Lung (tissue), 17 donors: ENCODE measurements at places on chromosomes 3 and 15. TPM values are rescaled to one million over a fixed set of nuclear protein-coding genes. Genes with fewer than 3 reads are reported as not detected.

GRCh38 chr3:23083701-23084100, 119.4 kb upstream of the UBE2E2 start:
- no peaks in the 10 kb centered on the region for H3K27me3 ChIP-seq
- peaks cover 3% of the 10 kb centered on the region for H3K4me1 ChIP-seq
- H3K4me3 ChIP-seq: no peak overlapping the region

CRYBG3 gene
- 21.0 TPM for total RNA-seq

GRCh38 chr15:45168751-45169551, 18.8 kb downstream of the SHF start:
- H3K27me3 ChIP-seq: no peaks in the 10 kb centered on the region
- peaks cover 4% of the 10 kb centered on the region for H3K36me3 ChIP-seq
- H3K27ac ChIP-seq: peak overlapping the region; percentile 2

CCDC33 gene
- total RNA-seq: 12.1 TPM

GRCh38 chr3:75136100-75136897, 521.8 kb upstream of the CNTN3 start:
- H3K4me1 ChIP-seq: no peaks in the 10 kb centered on the region
- no peaks in the 10 kb centered on the region for H3K36me3 ChIP-seq
- DNase-seq: no peak
- H3K4me3 ChIP-seq: no peak overlapping the region
- H3K27me3 ChIP-seq: no peaks in the 10 kb centered on the region

DNA sequence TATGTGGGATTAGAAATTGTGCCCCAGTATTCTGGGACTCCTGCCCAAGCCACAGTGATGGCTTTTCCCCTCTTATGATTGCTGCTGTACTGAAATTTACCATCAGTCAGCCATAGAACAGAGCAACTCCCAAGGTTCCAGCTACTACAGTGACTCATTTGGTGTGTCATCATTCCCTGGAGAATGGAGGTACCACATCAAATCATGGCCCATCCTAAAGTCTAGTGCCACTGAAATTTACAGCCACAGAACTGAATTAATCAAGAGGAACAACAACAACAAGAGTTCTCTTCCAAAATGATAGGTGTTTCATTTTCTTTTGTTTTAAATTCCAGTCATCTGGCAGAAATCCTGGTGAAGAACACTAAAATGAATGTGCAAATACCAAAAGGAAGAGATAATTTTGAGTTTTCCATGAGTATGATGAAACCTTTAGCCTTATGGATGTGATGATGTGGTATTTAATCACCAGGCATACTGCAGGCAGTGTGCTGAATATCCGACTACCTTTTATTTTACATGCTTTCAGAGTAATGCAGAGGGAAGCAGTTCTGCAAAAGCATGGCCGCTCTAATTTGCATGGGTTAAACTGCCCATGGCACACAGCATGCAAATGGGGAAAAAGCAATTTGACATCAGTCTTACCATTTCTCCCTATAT, 75.6 kb upstream of the SLC2A2 start:
- no peak overlapping the region for H3K27ac ChIP-seq
- H3K27me3 ChIP-seq: no peaks in the 10 kb centered on the region
- no peak overlapping the region for H3K4me3 ChIP-seq
- no peaks in the 10 kb centered on the region for H3K4me1 ChIP-seq
- H3K36me3 ChIP-seq: peaks cover 2% of the 10 kb centered on the region

TXNRD3 gene
- total RNA-seq: 11.7 TPM

GRCh38 chr15:77538793-77539497, 93.8 kb downstream of the LINGO1 start:
- no peaks in the 10 kb centered on the region for H3K36me3 ChIP-seq
- peaks cover 34% of the 10 kb centered on the region for H3K4me1 ChIP-seq
- no peak overlapping the region for H3K27ac ChIP-seq
- DNase-seq: peak; percentile 85

CXCR6 gene
- total RNA-seq: 2.4 TPM

DNA sequence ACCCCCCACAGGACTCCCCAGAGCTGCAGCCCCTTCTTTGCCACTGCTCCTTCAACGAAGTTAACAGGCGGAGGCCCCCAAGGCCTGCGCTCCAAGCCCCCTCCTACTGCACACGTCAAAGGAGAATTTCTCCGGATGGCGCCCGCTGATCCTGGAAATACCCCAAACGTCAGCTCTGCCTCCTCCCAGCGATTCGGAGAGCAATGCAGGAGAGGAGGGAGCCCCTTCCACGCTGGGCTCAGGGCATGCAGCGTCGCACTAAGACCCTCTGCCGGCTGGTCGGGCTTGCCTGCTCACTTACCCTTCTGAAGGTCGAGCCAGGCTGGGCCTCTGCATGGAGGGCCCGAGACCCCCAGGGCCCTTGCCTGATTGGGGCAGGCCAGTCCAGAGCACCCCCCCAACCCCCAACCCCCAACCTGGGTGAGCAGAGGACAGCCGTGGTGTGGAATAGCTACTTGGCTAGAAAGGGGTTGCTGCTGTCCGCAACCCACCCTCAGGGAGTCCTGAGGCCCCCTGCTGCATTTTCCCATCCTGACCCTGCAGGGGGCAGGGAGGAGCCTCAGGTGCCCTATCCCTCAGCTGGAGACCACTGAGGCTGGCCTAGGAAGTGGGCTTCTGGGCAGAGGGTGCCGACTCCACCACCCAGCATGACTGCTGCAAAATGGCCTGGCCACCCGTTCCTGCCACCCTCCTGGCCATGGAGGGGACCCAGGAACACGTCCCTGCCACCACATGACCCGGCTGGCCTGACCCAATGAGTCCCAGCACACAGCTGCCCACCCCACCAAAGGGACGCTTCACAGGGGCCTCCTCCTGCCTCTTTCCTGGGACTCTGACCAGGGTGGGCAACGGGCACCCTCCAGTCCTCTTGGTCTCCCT, 976 bp downstream of the ATP2B2 start:
- no peaks in the 10 kb centered on the region for H3K36me3 ChIP-seq
- H3K27ac ChIP-seq: no peak overlapping the region
- H3K4me1 ChIP-seq: no peaks in the 10 kb centered on the region
- H3K27me3 ChIP-seq: peaks cover 12% of the 10 kb centered on the region
- H3K4me3 ChIP-seq: no peak overlapping the region

DNA sequence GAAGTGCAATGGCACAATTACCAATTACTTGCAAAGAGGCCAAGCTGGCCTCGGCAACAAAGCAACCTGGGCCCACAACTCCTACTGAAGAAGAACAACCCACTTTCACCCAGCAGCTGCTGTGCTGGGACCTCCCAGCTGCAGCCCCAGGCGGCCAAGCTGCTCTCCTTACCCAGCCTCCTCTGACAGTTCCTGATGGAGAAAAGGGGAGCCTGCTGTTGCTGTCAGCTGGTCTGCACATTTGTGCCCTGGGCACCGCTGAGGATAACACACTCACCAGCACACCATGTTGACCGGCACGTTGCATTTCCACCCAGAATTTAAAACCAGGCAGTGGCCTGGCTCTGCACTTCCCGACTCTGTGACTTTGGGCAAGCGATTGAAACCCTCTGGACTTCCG, 33.6 kb downstream of the SSUH2 start:
- no peak for DNase-seq
- H3K4me1 ChIP-seq: peaks cover 8% of the 10 kb centered on the region
- H3K36me3 ChIP-seq: no peaks in the 10 kb centered on the region
- no peaks in the 10 kb centered on the region for H3K27me3 ChIP-seq

INKA1 gene
- total RNA-seq: 7.1 TPM

CADPS gene
- total RNA-seq: 0.64 TPM

DNA sequence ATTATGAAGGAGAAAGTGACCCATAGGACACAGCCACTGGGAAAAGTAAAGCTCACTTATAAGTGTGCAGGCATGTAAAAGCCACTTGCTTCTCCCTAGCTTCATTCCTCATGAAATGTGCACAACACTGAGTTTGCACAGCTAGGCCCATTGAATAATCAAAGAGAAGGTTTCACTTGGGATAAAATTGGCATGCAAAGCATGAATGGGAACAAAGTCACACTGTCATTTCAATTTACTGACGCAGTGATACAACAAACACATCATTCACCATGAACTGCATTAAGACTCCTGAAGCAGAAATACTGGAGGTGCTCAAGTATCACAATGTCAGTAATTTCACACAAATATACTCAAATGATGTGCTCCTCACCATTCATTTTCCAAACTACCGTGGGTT, 61.1 kb downstream of the KCNMB2 start:
- DNase-seq: no peak
- H3K4me3 ChIP-seq: no peak overlapping the region
- H3K27ac ChIP-seq: no peak overlapping the region
- no peaks in the 10 kb centered on the region for H3K27me3 ChIP-seq

CFAP100 gene
- 10.4 TPM for total RNA-seq

CALML4 gene
- total RNA-seq: 10.4 TPM

GRCh38 chr15:34023907-34024306, 15.1 kb downstream of the AVEN start:
- H3K36me3 ChIP-seq: no peaks in the 10 kb centered on the region
- no peaks in the 10 kb centered on the region for H3K27me3 ChIP-seq
- no peak for DNase-seq
- no peak overlapping the region for H3K27ac ChIP-seq
- H3K4me3 ChIP-seq: no peak overlapping the region

- no peak for DNase-seq
- H3K4me3 ChIP-seq: no peak overlapping the region
- H3K4me1 ChIP-seq: no peaks in the 10 kb centered on the region
- no peaks in the 10 kb centered on the region for H3K27me3 ChIP-seq
- peaks cover under 1% of the 10 kb centered on the region for H3K36me3 ChIP-seq
- H3K27ac ChIP-seq: no peak overlapping the region
Measured at GRCh38 chr15:55494931-55495330, 13.1 kb downstream of the DNAAF4 start.

DNA sequence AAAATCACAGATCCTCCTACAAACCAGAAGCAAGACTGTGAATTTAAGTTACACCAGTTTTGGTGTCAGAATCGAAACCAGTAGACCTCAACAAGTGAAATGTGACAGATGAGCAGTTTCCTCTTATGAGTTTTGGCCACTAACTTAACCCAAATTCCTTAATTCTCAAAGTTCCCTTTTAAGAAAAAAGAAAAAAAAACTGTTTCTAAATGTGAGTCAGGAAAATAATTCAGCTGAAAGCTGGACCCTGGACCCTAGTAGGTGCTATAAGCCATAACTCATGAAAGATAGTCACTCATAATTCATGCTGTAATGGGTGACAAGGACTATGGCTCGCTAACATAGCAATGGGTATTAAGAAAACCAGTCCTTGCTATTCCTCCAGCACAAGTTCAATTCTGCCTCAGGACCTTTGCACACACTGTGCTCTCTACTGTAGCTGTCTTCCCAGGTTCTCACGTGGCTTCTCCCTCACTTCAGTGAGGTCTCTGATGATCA, 9.0 kb upstream of the THRB start:
- no peaks in the 10 kb centered on the region for H3K4me1 ChIP-seq
- H3K27me3 ChIP-seq: no peaks in the 10 kb centered on the region
- H3K27ac ChIP-seq: no peak overlapping the region
- H3K4me3 ChIP-seq: no peak overlapping the region

GRCh38 chr3:197168606-197169005, 129.8 kb downstream of the DLG1 start:
- H3K4me3 ChIP-seq: no peak overlapping the region
- no peaks in the 10 kb centered on the region for H3K36me3 ChIP-seq
- peak; percentile 69 for DNase-seq

DNA sequence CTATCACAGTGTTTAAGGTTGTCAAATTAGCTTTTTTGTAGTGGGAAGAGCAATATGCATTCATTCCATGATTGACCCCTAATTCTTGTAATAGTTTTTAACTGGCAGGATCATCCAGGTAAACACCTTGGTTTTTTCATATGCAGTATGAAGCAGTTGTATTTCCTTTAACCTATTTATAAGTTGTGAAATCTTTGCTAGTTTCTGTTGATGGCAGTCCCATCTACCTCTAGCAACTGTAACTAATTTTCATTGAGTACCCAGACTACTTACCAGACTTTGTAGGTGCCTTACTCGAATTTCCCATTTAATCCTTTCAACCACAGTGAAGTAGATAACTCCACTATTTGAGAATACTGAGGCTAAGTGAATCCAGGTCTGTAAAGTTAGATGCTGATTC, 6.1 kb downstream of the FXR1 start:
- no peaks in the 10 kb centered on the region for H3K27me3 ChIP-seq
- DNase-seq: no peak
- H3K36me3 ChIP-seq: peaks cover 1% of the 10 kb centered on the region

DNA sequence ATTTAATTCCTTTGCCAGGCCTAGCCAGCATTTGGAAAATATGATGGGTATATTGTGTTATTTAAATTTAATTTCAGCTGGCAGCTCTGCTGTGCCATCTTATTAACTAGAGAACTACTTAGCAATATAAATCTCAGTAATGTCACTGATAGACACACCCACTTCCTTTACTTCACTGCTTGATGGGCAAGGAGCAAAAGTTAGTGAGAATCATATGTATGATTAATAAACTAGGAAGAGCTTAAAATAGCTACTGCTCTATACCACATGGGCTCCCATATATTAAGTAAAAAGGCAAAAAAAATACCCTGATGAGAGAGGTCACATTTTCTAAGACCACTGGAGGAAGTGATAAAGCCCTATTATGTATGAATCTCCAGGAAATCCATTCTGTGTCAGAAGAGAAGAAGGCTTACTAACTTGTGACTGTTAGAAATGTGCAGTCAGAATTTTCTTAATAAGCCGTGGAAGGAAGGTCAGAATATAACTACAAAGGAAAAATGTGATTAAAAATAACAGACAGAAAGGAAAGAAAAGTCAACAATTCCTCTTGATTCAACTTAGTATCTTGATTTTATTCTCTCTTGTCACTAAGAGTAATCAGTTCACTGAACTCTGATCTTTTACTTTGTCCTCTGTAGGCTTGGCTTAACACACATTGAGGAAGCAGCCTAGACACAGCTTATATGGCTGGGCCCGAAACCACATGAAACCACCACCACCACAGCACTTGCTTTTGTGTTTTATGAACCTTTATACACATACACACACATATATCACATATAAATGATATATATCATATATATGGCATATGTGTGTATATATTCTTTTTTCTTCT, 1233.9 kb upstream of the ALCAM start:
- DNase-seq: no peak
- H3K27me3 ChIP-seq: no peaks in the 10 kb centered on the region
- no peak overlapping the region for H3K27ac ChIP-seq
- no peaks in the 10 kb centered on the region for H3K4me1 ChIP-seq
- H3K4me3 ChIP-seq: no peak overlapping the region

GRCh38 chr3:35757991-35758757, 118.8 kb downstream of the ARPP21 start:
- H3K4me3 ChIP-seq: no peak overlapping the region
- H3K4me1 ChIP-seq: peaks cover 22% of the 10 kb centered on the region
- no peaks in the 10 kb centered on the region for H3K36me3 ChIP-seq

IL17RD gene
- 1.9 TPM for total RNA-seq

- H3K27me3 ChIP-seq: no peaks in the 10 kb centered on the region
- H3K4me1 ChIP-seq: no peaks in the 10 kb centered on the region
- H3K27ac ChIP-seq: no peak overlapping the region
Measured at GRCh38 chr3:193168931-193169330, 72.1 kb upstream of the PLAAT1 start.
